ENCODE measurements at places on chromosomes 4 and X.

DNA sequence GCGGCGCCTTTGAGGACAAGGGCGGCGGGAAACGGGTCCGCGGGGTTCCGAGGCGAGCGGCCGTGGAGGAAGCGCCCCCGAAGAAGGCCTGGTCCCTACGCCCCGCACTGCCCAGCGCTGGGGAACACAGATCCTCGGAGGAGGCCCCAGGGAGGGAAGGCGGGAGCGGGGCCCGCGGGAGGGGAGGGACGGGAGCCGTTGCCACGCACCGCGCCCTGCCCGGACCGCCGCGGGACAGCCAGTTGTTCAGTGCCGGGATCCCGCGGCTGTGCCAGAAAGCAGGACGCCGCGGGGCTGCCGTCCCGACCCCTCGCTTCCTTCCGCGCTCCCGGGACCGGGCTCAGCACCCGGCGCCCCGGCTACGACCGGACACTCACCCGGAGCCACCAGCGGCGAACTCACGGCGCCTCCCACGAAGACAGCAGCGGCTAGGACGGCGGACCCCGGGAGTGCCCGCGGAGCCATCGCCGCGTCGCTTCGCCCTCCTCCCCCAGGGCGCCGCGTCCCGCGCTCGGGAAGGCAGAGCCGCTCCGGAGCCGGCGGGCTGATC is 278 bp downstream of the RELL1 start:
- peak; percentile 62 for DNase-seq

GRCh38 chr4:96703265-96703664 is 863.4 kb downstream of the PDHA2 start:
- no peak for DNase-seq

DNA sequence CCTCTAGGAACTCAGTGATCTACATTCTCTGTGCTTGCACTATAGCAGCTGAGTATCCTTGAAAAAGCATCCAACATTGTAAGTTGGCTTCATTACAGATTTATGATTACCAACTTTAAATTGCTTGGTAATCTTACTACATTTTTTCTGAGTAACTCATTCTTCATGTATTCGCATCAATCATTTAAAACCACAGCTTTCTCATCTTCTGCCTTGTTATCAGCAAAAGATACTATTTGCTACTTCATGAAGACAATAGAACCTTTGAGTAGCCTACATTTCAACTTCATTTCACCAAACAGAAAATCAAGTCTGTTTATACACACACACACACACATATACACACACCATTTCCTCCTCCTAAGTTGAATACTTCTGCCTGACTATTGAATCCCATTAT is 6.2 kb upstream of the DCAF8L2 start:
- no peak for DNase-seq

GRCh38 chr4:16764622-16765021 is 133.8 kb downstream of the LDB2 start:
- no peak for DNase-seq

DNA sequence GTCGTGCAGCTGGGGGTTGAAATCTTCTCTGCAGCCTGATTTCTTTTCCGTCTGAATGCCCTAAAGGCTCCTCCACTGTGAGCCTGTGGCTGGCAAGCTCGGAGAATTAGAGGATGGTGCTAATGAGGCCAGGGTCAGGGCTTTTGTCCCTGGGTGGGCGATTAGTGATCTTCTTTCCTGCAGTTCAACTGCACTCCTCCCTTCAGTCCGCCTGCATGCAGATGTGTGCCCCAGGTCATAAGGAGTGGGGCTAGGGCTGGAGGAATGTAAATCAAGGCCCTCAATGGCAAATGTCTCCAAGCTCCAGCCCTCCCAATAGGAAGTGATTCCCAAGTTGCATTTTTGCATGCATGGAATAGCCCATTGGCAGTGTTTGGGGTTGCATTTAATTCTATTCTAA is 405.0 kb downstream of the AFF2 start:
- DNase-seq: no peak

DNA sequence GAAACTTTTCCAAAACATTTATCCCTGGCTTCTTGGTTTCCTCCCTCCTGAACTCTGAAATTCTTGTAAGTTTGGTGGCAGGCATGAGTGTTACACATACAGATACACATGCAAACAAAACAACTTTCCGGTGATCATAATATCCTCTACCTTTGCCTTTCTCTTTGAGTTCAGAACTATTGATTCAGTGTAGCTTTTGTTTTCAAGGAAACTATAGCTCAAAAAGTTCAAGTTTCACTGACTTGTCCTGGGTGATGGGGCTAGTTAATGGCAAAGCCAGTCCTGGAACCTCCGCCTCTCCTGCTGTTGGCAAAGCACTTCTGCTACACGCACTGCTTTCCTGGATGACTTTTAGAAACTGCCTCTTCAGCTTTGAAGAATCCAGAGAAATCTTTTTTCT is 177.3 kb upstream of the FAT1 start:
- DNase-seq: no peak

- DNase-seq: no peak
These were observed 11.6 kb downstream of the TKTL1 start for GRCh38 chrX:154307202-154307601.

DNA sequence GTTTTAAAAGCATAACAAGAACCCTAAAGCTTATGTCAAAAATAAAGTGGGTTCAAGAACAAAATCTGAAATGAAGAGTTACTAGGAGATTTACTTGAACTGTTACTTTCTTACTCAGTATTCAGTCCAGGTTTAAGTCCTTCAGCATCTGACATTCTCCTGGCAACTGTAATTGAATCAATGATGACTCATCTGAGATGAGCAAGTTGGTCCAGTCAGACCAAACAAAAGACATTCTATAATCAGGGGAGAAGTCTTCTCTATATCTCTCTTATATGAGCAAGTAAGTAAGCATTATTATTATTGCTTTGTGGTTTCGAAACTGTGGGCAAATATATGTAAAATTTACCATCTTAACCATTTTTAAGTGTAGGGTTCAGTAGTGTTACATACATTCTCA is 34.6 kb downstream of the MAP9 start:
- peak; percentile 5 for DNase-seq

- DNase-seq: peak; percentile 14
These were observed 105.5 kb upstream of the OTUD4 start for GRCh38 chr4:145285928-145286327.

GRCh38 chrX:14056206-14056605 is 26.5 kb upstream of the GEMIN8 start:
- DNase-seq: no peak

GRCh38 chr4:151766691-151767090 is 5.9 kb upstream of the GATB start:
- DNase-seq: no peak

DNA sequence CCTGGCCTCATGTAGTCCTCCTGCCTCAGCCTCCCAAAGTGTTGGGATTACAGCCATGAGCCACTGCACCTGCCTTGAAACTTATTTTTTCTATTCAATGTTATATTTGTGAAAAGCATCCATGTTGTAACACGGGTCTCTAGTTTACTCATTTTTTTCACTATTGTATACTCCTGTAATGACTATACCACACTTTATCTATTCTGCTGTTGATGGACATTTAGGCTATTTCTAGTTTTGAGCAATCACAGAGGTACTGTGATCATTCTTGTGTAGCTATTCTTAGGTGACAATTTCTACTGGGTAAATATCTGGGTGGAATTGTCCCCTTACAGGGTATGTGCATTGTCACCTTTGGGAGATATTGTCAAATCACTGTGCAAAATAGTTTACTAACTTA is 3.6 kb downstream of the DRP2 start:
- DNase-seq: no peak

GRCh38 chrX:105822138-105823091 is at the start of gene NRK:
Gene NRK (plus strand): TSS chrX:105822539. CDS start chrX:105822846, 307 bp downstream.
- no peak for DNase-seq

DNA sequence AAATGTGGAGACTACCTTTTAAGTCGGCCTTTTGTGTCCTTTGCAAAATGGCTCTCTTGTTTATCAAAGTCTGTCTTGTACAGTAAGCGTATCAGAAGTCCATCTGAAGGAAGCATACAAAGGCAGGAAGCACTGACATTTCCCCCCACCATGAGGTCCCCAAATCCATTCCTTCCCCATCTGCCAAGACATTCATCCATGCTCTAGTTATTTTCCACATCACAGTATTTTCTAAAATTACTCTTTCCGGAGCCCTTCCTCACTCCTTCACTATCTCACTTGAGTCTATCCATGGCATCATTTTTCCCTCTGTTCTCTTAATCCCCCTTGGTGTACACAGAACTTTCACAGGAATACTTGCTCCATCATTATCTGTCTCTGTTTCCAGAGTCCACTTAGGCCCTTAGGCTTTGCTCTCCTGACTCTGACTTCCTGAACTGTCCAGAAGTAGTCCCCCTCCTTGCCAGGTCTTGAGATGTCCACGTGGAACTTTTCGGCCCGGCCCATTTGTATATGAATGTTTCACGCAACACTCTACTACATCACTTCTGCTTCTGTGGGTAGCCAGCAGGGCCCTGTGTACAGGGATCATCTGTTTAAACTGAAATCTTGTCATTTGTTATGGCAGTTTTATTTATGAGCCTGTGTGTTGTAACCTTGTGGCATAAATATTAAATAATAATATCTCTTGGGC is 2.1 kb downstream of the SEL1L3 start:
- DNase-seq: no peak

- DNase-seq: no peak
These were observed 11.3 kb downstream of the MAGEA1 start for GRCh38 chrX:153190381-153190780.

DNA sequence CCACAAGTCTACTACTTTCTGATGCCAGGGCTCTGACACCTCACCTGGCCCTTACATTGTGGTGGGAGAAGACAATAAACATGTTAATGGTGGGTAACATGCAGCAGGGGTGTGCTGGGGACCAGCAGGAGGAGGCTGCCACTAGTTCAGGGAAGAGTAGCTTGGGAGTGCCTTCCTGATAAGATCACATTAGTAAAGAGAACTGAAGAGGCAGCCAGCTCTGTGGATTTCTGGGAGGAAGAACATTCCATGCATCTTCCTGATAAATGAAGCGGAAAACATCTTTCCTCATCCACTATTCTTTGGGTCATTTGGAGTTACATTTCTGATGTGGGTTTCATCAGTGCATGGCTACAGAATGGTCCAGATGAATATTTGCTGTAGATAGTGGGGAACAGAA is 9.0 kb downstream of the RNF150 start:
- DNase-seq: no peak

GRCh38 chr4:93437991-93438390 is 390.6 kb upstream of the ATOH1 start:
- no peak for DNase-seq

DNA sequence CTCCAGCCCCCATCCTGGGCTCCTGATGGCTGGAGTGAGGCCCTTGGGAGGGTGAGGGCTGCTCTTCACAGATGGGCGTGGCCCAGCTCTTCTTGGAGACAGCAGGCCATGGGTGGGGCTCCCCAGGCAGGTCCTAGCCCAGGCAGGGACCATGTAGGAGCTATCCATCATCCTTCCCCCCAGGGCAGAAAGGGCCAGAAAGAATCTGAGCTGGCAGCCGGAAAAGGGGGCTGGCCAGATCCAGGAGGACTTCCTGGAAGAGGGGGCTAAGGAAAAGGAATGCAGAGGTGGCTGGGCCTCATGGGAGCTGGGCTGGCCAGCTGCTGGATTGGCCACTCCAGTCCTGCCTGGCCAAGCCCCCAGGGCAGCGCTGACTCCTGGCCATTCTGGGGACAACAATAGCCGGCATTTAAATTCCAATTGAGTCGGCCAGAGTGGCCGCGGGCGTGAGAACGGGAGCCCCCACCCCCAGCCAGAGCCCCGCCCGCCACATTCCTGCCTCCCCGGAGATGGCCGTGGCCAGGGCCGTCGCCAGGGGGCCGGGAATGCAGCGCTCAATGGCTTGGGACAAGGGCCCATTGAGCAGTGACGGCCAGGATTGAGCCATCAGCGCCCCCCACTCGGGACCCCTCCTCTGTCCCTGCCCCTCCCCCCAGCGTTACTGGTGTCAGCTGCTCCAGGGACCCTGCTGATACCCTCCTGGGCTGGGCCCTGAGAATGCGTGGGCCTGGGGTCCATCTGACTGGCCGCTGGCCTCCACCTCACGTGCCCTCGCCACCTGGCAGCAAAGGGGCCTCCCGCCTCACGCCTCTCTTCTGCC is 15.1 kb upstream of the FGFR3 start:
- DNase-seq: peak; percentile 79

DNA sequence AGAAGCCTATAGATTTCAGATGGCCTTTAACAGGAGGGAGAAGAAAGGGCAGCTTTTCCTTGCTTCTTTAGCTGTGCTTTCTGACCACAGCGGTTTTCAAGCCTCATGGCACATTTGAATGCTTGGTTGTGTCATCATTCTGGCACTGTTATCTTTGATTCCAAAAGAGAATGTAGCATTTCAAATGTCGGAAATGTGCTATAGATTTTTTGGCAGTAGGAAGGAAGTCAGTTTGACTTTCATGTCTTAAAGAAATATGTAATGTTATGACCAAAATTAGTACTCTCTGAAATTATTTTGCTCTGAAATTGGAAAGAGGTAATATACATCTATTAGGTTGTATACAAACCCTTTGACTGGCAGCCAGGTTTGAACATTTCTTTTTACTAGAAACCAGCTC is 171.9 kb downstream of the TENM3 start:
- DNase-seq: no peak

- DNase-seq: no peak
These were observed 35.2 kb downstream of the SLC10A7 start for GRCh38 chr4:146486565-146486964.

DNA sequence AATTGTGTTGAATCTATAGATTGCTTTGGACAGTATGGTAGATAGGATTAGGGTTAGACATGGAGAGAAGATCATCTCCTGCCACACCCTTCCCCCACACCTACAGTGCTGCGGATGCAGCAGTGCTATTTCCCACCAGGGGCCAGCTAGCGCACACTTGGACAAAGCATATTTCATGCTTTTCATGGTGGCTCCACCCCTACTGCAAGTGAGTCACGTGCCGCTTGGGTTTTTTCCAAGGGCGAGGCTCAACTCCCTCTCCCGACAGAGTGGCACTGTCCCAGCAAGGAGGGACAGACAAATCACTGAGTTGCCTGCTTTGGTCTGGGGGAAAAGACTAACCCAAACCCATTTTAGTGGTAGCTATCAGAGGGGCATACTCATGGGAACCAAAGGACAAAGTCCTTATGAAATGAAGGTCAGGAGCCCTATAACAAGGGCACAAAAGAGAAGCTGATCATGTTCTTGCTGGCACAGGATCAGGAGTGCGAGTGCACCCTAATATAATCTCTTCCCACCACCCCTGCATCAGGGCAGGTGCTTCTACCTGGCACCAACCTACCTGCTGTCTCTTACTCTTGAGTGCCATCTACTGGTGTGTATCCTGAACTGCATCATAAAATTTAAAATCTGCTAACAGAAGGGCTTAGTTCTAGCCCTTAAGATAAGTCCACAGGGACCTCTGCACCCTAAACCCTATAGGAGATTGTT is 55.1 kb upstream of the PGAM4 start:
- peak; percentile 8 for DNase-seq

DNA sequence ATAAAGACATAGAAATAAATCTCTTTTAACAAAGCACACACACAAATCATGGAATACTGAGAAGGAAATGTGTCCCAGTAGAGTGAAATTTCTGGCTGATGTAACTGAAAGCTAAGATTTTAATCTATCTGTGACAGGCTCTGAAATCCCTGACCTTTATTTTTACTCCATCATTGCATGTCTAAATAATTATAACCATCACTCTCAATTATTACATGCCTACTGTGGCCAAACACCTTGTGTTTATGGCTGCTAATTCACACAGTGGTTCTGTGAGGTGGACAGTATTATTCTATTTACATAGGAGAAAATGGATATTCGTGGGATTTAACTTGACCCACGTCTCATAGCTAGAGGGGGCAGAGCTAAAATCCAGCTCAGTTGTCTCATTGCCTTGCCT is 438.1 kb downstream of the TLL1 start:
- DNase-seq: no peak
